Right renal pelvis (tissue), 4 donors: ENCODE measurements at places on chromosomes 7 and 10. TPM values are rescaled to one million over a fixed set of nuclear protein-coding genes. Genes with fewer than 3 reads are reported as not detected.

CYP2C19 gene
- not detected for polyA plus RNA-seq

SORCS1 gene
- polyA plus RNA-seq = 12.5 TPM

GRCh38 chr7:94277236-94277635 lies 117.5 kb upstream of the COL1A2 start:
- DNase-seq = no peak

GRCh38 chr7:150415161-150416153 lies 35.0 kb upstream of the GIMAP8 start:
- no peak for DNase-seq

SRPK2 gene
- polyA plus RNA-seq = 44.4 TPM

- DNase-seq = no peak
Observed at GRCh38 chr7:132080967-132081668, 495.2 kb downstream of the PLXNA4 start.

PILRA gene
- 4.4 TPM for polyA plus RNA-seq

- no peak for DNase-seq
Observed at GRCh38 chr7:91846436-91846835, 34.1 kb downstream of the MTERF1 start.

DNA sequence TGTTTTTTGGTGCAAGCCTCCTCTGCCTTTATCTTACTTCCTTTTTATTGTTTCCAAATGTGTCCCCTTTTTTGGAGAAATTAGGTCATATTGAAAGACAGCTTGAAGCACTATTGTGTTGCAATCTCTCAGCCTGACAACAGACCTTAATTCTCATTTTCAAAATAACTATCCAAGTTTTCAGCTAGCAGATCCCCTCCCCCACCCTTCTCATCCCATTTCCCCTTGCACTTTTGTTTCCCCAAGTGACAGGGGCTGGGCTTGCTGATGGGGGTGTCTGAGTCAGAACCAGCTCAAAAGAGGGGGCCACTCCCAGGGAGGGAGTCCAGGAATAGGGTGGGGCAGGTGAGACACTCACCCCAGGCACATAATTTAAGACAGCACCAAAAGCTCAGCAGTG lies 75.3 kb downstream of the MKI67 start:
- no peak for DNase-seq

- DNase-seq = no peak
Observed at GRCh38 chr10:103829278-103829677, 26.1 kb downstream of the SH3PXD2A start.

GRCh38 chr7:31069860-31070555 lies 17.9 kb downstream of the ADCYAP1R1 start:
- DNase-seq = no peak

FKBP6 gene
- 0.13 TPM for polyA plus RNA-seq

GRCh38 chr7:33307205-33307604 lies 177.8 kb downstream of the BBS9 start:
- DNase-seq = no peak

- DNase-seq = no peak
Observed at GRCh38 chr10:22752272-22752889, 38.0 kb upstream of the PIP4K2A start.

PAX4 gene
- polyA plus RNA-seq = not detected

DNA sequence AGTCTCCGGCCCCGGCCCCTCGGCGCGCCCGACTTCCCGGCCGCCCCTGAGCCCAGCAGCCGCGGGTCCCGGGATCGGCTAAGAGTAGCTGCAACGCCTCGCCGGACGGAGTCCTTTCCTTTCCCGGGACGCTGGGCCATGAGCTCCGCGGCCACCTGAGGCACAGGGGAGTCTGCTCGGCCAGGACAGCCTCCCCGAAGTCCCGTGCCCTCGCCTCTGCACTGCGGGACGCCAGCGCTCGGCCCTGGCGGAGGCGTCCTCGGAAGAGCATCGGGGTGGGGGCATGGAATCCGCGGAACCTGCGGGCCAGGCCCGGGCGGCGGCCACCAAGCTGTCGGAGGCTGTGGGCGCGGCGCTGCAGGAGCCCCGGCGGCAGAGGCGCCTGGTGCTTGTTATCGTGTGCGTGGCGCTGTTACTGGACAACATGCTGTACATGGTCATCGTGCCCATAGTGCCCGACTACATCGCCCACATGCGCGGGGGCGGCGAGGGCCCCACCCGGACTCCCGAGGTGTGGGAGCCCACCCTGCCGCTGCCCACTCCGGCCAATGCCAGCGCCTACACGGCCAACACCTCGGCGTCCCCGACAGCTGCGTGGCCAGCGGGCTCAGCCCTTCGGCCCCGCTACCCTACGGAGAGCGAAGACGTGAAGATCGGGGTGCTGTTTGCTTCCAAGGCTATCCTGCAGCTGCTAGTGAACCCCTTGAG lies 502 bp downstream of the SLC18A3 start:
- DNase-seq = no peak

- no peak for DNase-seq
Observed at GRCh38 chr10:130578532-130579289, 442.5 kb downstream of the GLRX3 start.

- DNase-seq = no peak
Observed at GRCh38 chr7:82675396-82675795, 231.8 kb upstream of the CACNA2D1 start.

CCDC3 gene
- 14.7 TPM for polyA plus RNA-seq

DNA sequence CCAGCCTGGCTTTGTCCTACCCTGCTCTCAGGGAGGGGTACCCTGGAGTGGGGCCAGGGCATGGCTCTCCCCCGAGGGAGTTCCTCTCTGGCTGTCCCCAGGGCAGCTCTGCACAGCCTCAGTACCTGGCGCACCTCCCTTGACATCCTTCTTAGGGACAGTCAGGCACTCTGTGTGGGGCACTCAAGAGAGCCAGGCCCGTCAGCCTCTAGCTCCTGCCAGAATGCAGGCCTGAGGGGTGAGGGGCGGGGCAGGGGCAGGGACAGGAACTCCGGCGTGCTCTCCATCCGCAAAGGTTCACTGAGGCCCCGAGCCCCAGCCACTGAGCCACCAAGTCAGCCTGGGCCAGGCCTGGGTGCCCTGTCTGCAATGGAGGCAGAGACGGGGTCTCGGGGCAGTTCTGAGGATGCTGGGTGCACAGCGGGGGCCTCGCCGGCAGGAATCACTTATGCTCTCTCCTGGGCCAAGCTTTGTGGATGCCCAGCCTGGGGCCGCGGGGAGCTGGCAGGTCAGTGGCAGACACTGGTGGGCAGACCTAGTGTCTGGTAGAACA lies 10.1 kb downstream of the LIMK1 start:
- no peak for DNase-seq

DNA sequence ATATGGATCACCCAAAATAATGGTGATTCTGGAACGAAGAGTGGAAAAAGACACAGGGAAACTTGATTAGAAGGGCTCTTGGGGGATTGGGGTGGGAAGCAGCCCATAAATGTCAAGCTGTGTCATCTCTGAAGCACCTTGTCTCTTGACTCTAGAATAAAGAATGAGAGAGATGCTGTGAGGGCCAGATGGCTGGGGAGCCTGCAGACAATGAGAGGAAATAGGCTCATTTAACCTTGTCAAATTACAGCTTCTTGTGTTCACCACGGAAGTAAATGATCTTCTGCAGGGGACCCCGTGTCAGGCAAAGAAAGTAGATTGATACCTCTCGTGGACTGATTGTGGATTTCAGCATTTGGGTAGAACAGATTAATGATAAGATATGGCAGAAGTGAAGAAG lies 159.3 kb downstream of the ST7 start:
- DNase-seq = no peak
